ENCODE measurements at places on chromosomes 2 and 18. TPM values are rescaled to one million over a fixed set of nuclear protein-coding genes. Genes with fewer than 3 reads are reported as not detected.
A peak's percentile ranks its signal among the peaks of the same experiment; 100 is the strongest.

Gene RSAD2
- total RNA-seq, result 1.7 TPM

Gene GKN2
- total RNA-seq, result not detected

DNA sequence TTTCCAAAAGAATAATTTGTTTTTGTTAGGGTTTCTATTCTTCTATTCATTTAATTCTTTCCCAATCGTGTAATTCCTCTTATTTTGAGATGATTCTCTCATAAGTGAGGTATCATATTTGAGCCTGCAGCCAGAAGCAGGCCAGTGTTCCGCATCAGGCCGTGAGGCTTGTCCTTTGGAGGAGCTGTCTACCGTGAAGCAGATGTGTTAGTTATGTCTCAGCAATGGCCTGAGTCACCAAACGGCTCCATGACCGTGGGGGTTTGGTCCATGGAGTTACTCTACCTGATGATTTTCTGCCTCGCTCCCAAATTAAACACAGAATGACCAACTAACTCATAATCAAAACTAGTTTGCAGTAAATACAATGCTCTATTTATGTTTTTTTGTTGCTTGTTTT lies 64.2 kb upstream of the TMEM87B start:
- DNase-seq, result no peak

- DNase-seq, result peak; percentile 73
These were observed 123.0 kb downstream of the MAP4K4 start for GRCh38 chr2:101820519-101820918.

DNA sequence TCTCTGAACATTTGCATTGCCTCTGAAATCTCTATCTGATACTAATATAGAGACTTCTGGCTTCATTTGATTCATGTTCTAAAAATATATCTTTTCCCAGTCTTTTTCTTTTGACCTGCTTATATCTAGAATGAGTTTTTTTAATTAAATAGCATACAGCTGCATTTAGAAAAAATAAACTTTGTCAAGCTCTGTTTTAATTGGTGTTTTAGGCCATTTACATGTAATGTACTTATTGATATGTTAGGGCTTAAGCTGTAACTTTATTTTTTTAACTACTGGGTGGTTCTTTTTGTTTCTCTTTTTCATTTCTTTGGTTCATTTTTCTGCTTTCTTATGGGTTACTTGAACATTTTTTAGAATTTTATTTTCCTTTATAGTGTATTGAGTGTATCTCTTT lies 54.9 kb downstream of the CCDC138 start:
- DNase-seq, result no peak

DNA sequence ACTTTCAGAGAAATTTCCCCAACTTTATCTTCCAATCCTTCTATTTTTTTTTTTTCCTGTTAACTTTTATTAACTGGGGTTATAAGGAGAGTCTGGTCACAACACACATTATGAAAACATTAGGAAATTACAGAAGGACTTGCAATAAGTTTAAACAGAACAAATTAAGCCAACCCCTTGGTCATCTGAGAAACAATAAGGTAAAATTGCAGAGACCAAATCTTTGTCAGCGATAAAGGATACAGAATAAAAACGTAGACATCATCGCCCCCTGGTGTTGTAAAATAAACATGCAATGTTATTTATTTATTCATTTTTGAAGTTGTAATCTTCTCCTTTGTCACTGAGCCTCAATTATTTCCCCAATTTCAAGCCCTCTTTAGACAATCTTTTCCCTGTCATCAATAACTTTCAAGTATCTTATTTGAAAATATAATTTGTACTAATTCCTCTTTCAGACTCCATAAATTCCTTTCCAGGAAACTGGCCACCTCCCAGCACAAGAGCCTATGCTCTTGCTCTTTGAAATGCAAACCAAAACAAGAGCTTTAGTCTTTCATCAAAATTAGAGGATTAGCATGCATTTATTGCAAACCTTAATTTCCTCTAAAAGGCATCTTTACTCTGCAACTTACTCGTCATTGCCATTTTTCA lies 19.5 kb downstream of the G6PC2 start:
- peak; percentile 7 for DNase-seq

DNA sequence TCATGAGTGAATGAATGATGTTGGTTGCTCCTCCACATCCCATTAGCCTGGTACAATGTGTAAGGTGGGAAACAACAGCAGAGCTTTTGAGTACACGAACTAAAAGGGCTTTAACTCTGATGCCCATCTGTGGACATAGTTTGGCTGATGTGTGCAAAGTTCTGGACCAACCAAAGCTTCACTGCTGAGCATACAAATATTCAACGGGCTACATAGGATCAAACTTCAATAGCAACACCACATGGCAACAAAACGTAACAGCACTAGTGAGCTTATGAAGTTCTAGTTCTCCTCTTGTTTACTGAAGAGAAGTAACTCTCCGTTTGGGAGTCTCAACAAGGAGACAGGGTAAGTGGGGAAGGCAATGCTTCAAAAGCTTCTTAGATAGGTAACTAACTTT lies 20.4 kb downstream of the STAM2 start:
- no peak for DNase-seq

- DNase-seq, result no peak
These were observed 91.1 kb downstream of the RBMS1 start for GRCh38 chr2:160402501-160402900.

DNA sequence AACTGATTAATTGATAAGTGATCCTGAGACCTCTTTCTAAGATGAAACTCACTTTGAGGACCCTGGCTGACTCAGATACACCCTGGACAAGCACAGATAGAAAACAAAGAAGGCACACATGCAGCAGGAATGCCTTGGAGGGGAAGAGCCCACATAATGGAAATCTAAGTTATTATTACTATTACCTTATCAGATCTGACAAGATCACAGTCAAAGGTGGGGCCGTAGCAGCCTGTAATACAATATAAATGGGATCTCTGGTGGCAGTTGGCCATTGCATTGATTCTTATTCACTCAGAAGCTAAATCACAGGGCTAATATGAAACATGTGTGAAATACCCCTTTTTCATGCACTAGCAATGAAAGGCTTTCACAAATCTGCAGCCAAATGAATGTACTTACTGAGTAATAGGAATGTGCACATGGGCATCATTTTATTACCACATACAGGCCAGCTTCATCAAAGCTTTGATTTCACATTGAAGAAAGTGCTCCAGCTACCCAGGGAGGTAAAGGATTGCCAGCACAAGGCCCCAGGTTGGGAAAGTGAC lies 84.0 kb downstream of the ZBTB7C start:
- no peak for DNase-seq

GRCh38 chr18:55509631-55510324 lies 78.2 kb downstream of the TCF4 start:
- DNase-seq, result peak; percentile 72

- DNase-seq, result no peak
These were observed 36.9 kb downstream of the AGAP1 start for GRCh38 chr2:235530735-235531134.

DNA sequence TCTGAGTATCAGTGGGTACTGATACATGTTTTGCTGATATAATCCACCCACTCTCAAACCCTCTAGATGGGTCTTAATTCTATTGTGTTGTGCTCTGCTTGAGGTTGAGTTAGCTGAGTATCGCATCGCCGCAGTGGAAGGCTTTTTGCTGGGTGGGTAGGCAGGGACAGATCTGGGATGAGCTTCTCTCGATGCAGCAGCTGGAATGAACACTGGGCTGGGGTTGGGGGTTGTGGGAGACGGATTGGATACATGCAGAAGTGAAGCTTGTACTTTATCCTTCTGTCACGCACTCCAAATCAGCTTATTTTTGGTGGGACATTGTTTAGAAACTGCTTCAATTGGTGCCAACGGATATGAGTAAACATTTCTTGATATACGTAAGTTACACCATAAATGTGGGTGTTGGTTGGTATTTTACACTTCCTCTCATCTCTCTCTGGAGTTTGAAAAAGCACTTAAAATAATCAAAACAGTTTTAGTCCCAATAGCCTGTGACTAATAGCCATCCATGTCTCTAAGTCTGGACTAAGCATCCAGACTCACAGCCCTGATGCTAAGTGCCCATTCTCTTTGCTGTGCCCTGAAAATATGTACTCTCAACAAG lies 107.1 kb downstream of the POLE4 start:
- DNase-seq, result peak; percentile 52

DNA sequence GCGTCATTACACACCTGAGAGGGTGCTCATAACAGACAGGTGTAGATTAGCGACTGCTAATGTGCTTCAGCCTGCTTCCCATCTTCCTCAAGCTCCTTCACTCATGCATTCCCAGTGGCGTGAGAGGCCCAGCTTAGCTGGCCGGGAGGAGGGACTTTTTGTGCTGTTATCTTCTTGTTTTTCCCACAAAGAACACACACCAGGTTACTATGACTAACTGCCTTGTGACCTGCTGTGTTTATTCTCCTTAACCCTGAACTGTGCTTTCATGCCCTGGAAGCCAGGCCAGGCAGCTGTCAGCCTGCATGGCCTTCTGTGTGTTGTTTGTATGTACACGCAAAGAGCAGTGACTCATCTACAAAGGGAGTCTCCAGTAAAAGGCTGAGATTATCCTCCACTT lies 143.8 kb downstream of the PIEZO2 start:
- peak; percentile 98 for DNase-seq

Measured in fibroblast of lung (primary cell).